Hindlimb muscle (tissue), 1 donor: ENCODE measurements at places on chromosomes 3 and 15. TPM values are rescaled to one million over a fixed set of nuclear protein-coding genes. Genes with fewer than 3 reads are reported as not detected.

DNA sequence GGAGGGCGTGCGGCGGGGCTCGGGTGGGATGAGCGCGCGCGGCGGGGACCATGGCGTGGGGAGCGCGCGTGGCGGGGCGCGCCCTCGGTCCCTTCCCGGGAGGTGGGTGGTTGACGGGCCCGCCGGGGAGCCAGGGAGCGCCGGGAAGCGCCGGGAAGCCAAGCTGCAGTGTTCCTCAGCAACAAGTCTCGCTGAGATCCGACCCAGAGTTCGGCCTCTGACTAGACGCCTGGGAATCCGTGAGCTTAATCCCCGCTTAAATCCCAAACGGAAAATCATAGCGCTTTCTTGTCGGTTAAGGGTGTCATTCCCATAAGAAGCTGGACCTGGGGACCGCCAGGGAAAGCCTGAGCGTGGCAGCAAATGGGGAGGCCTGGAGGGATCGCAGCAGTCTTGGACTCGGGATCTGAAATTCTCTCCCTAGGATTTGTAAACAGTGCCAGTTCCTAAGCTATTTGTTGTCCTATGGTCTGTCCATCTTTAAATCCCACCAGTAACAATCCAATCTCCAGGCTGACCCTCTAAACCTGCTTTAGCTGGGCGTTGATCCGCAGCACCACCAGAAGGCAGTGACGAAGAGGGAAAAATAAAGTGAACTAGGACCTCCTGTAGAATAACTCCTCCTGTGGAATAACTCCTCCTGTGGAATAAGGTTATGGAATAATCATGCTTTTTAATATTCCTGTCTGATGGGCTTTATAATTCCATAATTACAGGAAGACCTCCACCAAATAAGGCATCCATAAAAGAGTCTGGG lies 570 bp upstream of the NEDD4 start:
- DNase-seq = peak; percentile 50

Gene ZNF717
- polyA plus RNA-seq = 10.2 TPM

Gene INKA1
- 7.4 TPM for polyA plus RNA-seq

Gene PIERCE2
- polyA plus RNA-seq = 1.7 TPM

Gene SLC12A1
- 0.03 TPM for polyA plus RNA-seq

Gene TRIP4
- polyA plus RNA-seq = 28.6 TPM

- DNase-seq = no peak
Measured at GRCh38 chr3:69178838-69179739, 56.7 kb upstream of the LMOD3 start.

GRCh38 chr3:38117748-38118420 lies 19.0 kb downstream of the ACAA1 start:
- peak; percentile 22 for DNase-seq

GRCh38 chr3:27655547-27655946 lies 66.6 kb downstream of the EOMES start:
- no peak for DNase-seq

DNA sequence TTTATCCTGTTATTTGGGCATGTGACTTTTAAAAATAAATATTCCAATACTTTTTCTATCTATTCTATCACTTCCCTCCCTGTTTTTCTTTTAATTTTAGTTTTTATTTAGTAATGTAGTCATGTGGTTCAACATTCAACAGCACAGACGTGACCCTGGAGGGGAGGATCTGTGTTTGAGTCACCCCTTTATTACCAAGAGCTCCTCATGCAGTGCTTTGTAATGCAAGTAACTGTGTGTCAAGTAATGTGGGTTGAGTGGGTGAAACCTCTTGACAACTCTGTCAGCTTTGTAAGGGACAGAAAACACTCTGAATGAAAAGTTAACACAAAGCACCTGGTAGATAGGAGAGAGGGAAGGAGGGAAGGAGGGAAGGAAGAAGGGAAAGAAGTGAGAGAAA lies 89.7 kb upstream of the FGF12 start:
- DNase-seq = no peak

- DNase-seq = no peak
Measured at GRCh38 chr15:33467816-33468163, 157.0 kb downstream of the RYR3 start.

- peak; percentile 25 for DNase-seq
Measured at GRCh38 chr3:134651347-134652041, 672 bp upstream of the KY start.

Gene IGSF11
- 0.86 TPM for polyA plus RNA-seq

DNA sequence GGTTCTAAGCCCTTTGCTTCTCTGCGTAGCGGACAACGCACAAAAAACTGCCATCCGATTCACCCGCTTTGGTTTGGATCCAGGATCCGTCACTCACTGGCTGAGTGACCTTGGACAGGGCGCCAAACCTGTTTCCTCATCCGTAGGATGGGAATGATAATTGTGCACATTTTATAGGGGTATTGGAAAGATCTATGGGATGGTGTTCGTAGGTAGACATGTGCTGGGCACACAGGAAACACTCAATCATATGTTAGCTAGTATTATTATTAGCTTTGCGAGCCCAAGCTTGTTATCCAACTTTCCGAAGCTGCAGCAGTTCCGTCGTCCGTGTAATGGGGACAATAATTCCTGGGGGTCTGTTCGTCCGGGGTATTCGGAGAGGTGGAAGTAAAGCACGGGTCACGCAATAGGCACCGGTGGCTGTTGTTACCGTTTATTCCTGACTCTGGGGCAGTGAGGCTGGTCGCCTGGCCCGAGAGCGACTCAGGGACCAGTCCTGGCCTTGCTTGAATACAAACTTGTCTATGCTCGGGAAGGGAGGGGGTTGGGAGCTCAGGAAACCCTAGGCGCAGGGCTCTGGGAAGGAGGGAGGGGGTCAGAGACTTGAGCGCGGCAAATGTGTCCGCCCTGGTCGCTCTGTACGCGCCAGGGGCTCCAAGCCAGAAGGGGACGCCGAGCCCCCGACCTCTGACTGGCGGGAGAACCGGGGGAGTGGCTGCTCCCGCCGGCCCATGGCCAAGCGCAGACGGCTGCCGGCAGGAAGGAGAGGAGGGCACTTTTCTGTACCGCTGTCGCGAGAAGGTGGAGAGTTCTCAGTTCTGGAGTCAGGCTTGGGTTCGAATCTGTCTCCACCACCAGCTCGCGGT lies 1.3 kb downstream of the SPSB4 start:
- DNase-seq = peak; percentile 76

GRCh38 chr3:74617776-74618175 lies 3.3 kb upstream of the CNTN3 start:
- no peak for DNase-seq

DNA sequence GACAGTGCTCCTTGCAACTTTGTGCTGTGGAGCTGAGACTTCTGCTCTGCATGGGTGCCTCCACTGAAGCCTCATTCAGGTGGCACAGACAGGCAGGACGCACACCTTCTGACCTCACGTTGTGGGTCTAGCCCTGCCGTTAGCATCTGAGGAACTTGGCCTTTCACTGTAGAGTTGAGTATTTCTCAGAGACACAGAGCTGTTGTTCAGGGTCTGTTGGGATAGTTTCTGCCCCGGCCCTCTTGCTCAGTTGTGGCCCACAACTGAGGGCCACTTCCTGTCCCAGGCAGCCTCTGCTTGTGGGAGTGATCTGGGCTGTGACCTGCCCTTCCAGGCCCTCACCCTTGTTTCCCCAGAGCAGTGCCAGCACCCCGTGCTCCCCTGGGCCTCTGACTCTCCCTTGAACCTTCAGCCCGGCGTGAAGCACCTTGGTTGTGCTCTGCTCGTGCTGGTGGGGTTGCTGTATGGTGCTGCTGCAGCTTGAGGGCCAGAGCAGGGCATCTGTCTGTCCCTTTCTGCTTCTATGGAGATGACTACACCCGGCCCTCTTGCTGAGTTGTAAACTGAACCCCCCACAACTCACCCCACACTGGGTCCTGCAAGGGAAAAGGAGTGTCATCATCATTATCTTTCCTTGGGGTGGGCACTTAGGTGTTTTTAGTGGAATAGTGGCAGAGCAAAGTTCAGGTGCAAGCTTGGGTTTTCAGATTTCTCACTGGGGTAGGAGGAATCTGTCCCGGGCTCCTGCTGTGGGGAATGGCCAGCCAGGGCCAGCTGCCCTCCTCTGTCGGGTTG lies 11.7 kb downstream of the BAHD1 start:
- no peak for DNase-seq

Gene TMC3
- polyA plus RNA-seq = 0.08 TPM

Gene SLC12A8
- polyA plus RNA-seq = 0.45 TPM

Gene FANCD2OS
- not detected for polyA plus RNA-seq

Gene CALML4
- polyA plus RNA-seq = 7.7 TPM

Gene SORD
- 7.7 TPM for polyA plus RNA-seq

DNA sequence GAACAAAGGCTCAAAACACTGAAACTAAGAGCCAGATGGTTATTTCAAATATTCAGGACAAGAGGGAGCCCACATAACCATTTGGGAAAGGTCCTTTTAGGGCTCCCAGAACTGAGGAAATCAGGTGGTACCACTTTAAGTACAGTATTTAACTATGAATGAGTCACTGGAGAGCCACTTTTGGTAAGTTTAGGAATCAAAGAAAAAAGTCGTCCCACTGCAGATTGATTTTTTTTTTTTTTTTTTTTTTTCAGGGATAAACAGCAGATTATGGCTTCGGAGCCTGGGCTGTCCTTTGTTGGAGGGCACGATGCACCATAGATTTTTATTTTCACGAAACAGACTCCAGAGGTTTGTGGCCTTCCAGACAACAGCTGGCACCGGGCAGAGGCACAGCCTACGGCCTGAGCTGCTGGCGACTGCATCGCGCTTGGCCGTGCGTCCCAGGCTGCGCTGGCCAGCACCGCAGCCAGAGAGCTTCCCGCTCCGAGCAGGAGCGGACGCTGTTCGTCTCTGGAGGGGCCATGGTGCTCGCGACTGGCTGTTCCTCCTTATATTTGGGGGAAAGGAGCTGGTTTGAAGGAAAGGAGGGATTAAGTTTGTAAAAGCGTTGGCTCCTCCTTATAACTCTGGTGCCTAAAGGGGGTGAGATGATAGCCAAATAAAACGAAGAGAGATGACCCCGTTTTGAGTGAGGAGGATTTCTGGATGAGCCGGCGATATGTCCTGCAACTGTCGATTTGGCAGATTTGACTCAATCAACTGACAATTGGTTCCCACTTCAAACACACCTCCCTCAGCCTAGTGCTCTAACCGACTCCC lies 152.9 kb upstream of the GOLIM4 start:
- peak; percentile 42 for DNase-seq

DNA sequence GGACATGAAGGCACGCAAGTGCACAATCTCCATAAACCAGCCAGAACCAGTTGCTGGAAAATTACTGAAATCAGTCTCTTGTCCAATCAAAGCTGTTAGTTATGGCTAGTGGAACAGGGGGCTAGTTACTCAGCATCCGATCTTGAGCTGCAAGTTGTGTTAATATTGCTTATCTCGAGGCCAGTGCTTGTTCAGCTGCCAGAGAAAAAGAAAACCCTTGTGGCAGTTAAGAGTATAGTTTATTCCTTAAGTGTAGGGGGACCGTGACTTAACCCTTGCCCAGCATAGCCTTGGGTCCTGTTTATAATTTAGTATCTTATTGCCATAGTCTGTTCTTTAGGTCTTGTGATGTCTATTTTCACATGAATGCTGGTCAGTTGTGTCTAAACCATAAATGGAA lies 268.5 kb downstream of the CD47 start:
- DNase-seq = no peak

DNA sequence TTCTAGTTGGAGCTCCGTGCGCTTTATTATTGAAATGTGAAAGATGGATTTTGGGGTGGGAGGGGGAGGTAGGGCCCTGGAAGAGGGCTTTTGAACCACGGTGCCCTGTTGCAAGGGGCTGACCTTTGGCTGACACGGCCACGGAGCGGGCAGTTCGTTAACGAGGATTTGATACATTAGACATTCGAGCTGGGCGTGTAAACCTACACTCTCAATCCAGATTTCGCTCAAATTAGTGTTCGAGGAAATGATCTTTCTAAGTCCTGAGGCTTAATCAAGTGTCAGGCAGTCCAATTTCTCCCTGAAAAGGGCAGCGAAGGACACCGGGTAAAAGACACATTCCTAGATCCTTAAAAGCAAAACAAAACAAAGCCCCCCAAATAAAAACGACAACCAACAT lies 13.0 kb downstream of the ZIC1 start:
- no peak for DNase-seq

GRCh38 chr3:25433868-25434267 lies 5.8 kb downstream of the RARB start:
- no peak for DNase-seq

- no peak for DNase-seq
Measured at GRCh38 chr3:190826018-190826417, 36.5 kb downstream of the GMNC start.

DNA sequence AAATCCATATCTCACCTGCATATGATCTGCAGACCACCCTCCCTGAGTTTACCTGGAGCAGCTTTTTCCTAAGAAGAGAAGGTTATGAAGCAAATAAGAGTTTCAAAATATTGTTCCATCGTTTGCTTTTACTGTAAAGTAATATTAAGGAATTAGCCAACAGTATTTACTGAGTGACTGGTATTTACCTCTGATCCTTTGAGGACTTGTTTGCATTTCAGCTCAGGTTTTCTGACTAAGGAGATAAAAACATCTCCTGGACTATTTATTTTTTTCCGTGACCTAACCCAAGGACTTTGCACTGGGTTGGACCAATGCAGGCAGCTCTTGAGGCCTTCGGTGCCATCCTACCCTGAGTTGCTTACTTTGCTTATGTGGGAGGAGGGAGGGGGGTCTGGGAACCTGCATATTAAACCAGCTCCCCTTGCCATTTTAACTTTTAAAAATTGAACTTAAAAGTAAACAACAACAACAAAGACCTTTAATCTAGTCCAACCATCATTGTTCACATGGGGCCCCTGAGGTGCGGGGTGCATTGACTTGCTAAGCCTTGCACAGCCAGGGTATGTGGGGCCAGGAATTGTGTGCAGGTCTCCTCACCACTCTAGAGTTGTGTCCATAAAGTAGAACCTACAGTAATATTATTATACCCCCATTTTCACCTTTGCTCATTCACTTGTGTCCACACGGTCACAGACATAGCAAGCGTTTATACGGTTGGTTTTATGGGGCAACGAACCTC lies 39.3 kb downstream of the TRAK1 start:
- no peak for DNase-seq

GRCh38 chr3:172186607-172187006 lies 147.2 kb downstream of the FNDC3B start:
- no peak for DNase-seq
